ENCODE measurements at places on chromosomes 4 and X. TPM values are rescaled to one million over a fixed set of nuclear protein-coding genes. Genes with fewer than 3 reads are reported as not detected.
A peak's percentile ranks its signal among the peaks of the same experiment; 100 is the strongest.

DNA sequence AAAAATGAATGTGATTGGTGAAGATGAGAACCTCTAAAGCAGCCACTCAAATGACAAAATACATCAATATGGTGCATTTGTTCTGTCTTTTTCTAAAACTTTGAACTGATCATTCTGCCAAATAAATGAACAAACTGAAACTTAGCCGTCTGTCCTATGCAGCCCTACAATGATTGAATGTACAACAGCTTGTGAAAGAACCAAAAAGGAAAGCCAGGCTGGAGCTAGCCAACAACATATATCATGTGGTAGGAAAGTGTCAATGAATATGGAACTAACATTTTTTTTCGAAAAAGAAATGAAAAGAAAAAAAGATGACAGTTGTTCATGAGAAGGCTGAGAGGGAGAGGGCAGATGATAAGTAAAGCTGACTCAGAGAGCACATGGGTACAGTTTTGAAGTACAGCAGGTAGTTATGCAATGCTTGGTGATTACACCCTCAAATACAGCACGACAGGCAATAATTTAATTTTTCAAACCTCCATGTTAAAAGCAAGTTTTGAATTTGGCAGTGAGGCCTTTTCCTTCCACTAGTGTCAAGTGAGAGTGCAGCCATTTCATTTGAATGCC lies 21.2 kb upstream of the SLC7A11 start:
- peaks cover 33% of the 10 kb centered on the region for H3K4me1 ChIP-seq
- DNase-seq = no peak
- H3K27me3 ChIP-seq = no peaks in the 10 kb centered on the region

Gene TMPRSS11A
- total RNA-seq = 1.8 TPM

DNA sequence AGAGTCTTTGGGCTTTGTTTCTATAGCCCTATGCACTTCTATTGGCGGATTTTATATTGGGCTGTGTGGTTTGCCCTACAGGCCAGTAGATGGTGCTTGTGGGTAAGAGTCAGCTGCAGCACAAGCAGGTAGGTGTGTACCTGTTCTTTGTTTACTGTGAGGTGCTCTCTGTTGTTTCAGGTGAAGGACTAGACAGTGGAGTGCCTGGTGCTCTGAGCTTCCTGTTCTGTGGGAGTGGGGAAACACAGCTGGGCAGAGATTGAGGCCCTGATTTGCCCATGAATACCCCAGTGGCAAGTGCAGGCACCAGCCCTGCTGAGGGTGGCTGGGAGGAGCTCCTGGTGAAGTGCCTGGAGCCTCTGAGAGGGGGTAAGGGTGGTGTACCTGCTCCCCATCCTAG lies 26.3 kb upstream of the UCP1 start:
- H3K27ac ChIP-seq = no peak overlapping the region
- peaks cover 22% of the 10 kb centered on the region for H3K27me3 ChIP-seq
- peaks cover 6% of the 10 kb centered on the region for H3K4me1 ChIP-seq

DNA sequence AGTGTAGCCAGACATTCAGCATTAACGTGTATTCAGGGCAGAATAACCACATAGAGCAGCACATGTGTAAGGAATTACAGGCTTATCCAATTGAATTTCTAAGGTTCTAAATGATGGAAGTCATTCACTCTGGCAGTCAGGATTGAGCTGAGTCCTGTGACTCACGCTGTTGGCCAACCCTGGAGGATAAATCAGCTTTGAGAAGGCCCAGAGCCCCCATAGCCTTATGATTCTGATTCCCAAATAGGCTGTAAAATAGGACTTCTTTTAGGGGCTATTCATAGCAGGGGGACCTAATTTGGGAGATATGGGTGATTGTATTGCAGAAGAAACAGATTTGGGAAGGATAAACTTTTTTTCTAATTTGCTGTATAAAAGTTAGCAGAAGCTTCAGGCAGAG lies 8.1 kb upstream of the HPF1 start:
- H3K4me3 ChIP-seq = no peak overlapping the region
- peak overlapping the region; percentile 12 for H3K27ac ChIP-seq
- H3K27me3 ChIP-seq = no peaks in the 10 kb centered on the region
- H3K36me3 ChIP-seq = no peaks in the 10 kb centered on the region

DNA sequence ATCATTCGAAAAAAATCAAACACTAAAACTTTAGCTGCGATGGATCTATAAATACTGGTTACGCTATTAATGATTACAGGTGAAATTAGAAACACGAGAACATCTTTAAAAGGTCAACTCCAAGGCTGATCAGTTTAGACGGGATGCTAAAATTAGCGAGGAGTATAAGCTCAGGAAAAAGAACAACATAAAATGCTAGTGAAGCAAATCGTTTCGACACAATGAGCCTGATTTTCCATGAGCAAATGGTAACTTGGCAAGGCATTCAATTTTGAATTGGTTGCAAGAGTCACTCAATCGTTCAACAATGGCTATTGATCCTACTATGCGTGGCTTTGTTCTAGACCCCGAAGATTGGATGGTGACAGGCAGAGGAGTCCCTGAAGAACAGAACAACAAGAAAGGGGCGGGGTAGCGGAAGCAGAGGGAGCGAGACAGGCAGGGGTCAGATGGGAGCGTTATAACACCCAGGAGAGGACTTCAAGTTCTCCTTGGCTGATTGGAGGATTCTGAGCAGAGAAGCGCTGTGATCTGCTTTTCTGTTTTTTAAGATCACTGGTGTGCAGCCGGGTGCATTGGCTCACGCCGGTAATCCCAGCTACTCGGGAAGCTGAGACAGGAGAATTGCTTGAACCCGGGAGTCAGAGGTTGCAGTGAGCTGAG lies 146.5 kb downstream of the RBM47 start:
- H3K4me3 ChIP-seq = no peak overlapping the region
- no peak for DNase-seq
- H3K27ac ChIP-seq = peak overlapping the region; percentile 49
- peaks cover 9% of the 10 kb centered on the region for H3K4me1 ChIP-seq

Gene RNF175
- total RNA-seq = 2.5 TPM

GRCh38 chrX:9646471-9647224 lies 119.0 kb downstream of the GPR143 start:
- H3K36me3 ChIP-seq = peaks cover 2% of the 10 kb centered on the region
- H3K27me3 ChIP-seq = no peaks in the 10 kb centered on the region
- H3K27ac ChIP-seq = no peak overlapping the region
- no peak for DNase-seq
- peaks cover 14% of the 10 kb centered on the region for H3K4me1 ChIP-seq
- no peak overlapping the region for H3K4me3 ChIP-seq

- no peak overlapping the region for H3K27ac ChIP-seq
- H3K27me3 ChIP-seq = no peaks in the 10 kb centered on the region
- H3K4me1 ChIP-seq = no peaks in the 10 kb centered on the region
Observed at GRCh38 chr4:75953509-75953908, 12.7 kb upstream of the NAAA start.

DNA sequence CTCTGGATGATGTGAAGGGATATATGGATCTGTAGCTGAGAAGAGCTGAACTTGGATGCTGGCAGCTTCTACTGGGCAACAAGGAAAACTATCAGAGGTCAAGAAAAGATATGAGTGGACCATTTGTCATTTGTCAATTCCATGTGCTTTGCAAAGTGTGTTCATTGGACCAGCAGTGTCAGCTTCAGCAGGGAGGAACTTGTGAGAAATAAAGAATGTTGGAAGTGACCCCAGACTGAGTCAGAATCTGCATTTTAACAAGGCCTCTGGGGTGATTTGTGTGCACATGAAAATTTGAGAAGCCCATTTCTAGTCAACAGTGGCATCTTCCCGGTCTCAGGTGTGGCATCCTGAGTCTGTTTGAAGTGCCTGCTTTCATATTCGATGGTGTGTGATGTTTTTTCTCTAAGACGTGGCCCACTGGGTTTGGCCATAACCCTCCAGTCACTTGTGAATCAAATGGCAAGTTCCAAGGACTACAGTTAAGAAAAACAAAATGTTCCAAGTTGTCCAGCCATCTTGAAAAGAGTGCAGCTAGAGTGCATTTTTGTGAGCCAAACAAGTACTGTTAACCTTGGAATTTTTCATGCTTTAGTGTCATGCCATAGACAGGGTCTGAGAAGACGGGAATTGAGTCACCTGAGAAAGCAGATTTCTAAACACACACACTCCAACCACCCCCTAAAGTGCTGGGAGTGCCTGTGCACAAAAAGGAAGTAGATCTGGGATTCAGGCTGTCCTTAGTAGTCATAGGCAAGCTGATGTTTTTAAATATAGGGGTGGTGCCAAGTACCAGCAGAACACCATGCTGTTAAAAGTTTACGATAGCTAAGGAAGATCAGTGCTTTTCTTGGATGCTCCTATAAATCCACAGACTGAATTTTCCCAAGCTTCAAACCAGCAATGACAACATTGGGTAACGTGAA lies 26.4 kb downstream of the GPM6B start:
- no peak overlapping the region for H3K4me3 ChIP-seq
- no peak overlapping the region for H3K27ac ChIP-seq
- peaks cover 3% of the 10 kb centered on the region for H3K4me1 ChIP-seq

Gene RS1
- not detected for total RNA-seq

GRCh38 chrX:4572691-4573090 lies 859.2 kb upstream of the PRKX start:
- no peaks in the 10 kb centered on the region for H3K27me3 ChIP-seq
- no peak for DNase-seq
- H3K27ac ChIP-seq = no peak overlapping the region
- no peaks in the 10 kb centered on the region for H3K36me3 ChIP-seq
- H3K4me3 ChIP-seq = no peak overlapping the region
- H3K4me1 ChIP-seq = no peaks in the 10 kb centered on the region

DNA sequence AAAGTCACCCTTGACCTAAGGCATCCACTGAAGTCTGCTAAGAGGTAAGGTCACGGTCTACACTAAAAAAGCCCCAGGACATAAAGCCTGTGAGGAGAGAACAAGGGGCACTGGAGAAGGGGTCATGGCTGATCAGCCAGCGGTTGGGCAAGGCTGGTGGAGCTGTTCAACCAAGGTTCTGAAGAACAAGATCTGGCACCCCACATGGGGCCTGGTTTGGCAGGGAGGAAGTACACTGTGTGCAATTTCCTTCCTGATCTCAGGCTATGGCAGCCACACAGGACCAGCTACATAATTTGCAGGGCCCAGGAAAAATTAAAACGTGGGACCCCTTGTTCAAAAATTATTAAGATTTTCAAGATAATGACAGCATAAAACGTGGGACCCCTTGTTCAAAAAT lies 14.1 kb upstream of the BRS3 start:
- H3K27ac ChIP-seq = no peak overlapping the region
- no peaks in the 10 kb centered on the region for H3K36me3 ChIP-seq
- DNase-seq = no peak
- H3K27me3 ChIP-seq = peaks cover 3% of the 10 kb centered on the region
- no peaks in the 10 kb centered on the region for H3K4me1 ChIP-seq

Gene FGF13
- 1.1 TPM for total RNA-seq

- H3K4me1 ChIP-seq = no peaks in the 10 kb centered on the region
- no peak overlapping the region for H3K4me3 ChIP-seq
- no peaks in the 10 kb centered on the region for H3K36me3 ChIP-seq
- H3K27me3 ChIP-seq = peaks cover 17% of the 10 kb centered on the region
- H3K27ac ChIP-seq = no peak overlapping the region
Observed at GRCh38 chrX:109871121-109871888, 131.6 kb upstream of the TMEM164 start.

GRCh38 chr4:169573889-169574288 lies 38.5 kb downstream of the NEK1 start:
- H3K4me3 ChIP-seq = no peak overlapping the region
- no peak for DNase-seq
- no peaks in the 10 kb centered on the region for H3K4me1 ChIP-seq

GRCh38 chr4:10673817-10674369 lies 10.7 kb downstream of the CLNK start:
- H3K4me1 ChIP-seq = peaks cover 5% of the 10 kb centered on the region
- H3K4me3 ChIP-seq = no peak overlapping the region
- DNase-seq = no peak
- peaks cover 10% of the 10 kb centered on the region for H3K27me3 ChIP-seq
- H3K27ac ChIP-seq = no peak overlapping the region
- no peaks in the 10 kb centered on the region for H3K36me3 ChIP-seq

Gene MND1
- 7.7 TPM for total RNA-seq

GRCh38 chr4:17780501-17781299 lies 721 bp downstream of the FAM184B start:
- H3K27me3 ChIP-seq = peaks cover 74% of the 10 kb centered on the region
- H3K27ac ChIP-seq = no peak overlapping the region
- no peak for DNase-seq
- no peaks in the 10 kb centered on the region for H3K36me3 ChIP-seq
- peaks cover 9% of the 10 kb centered on the region for H3K4me1 ChIP-seq
- H3K4me3 ChIP-seq = peak overlapping the region; percentile 54

Gene HMX1
- total RNA-seq = 0.27 TPM

DNA sequence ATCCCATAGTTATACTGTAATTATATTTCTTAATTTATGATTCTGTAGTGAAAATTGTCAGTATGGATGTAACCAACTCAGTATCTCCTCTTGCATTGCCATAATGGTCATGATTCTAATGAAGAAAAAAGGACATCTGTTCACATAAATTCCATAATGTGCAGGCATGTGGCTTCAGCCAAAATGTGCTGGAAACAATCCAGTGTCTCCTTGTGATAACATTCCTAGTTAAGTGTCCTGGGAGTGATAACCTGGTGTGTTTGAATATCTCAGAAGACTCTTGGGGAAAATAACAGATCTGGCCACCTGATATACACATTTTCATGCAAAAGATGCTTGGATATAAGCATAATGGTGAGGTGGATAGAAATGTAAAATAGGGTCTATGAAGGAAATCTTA lies 2309.8 kb downstream of the PCDH7 start:
- peaks cover 3% of the 10 kb centered on the region for H3K4me1 ChIP-seq
- no peak overlapping the region for H3K4me3 ChIP-seq
- H3K36me3 ChIP-seq = no peaks in the 10 kb centered on the region
- no peak for DNase-seq

Gene STARD8
- 7.1 TPM for total RNA-seq

- H3K27ac ChIP-seq = no peak overlapping the region
- H3K4me1 ChIP-seq = peaks cover 40% of the 10 kb centered on the region
- H3K36me3 ChIP-seq = peaks cover 11% of the 10 kb centered on the region
- no peak for DNase-seq
Observed at GRCh38 chr4:38387348-38387747, 276.7 kb upstream of the KLF3 start.

Gene SPANXN3
- not detected for total RNA-seq

- no peak for DNase-seq
- no peaks in the 10 kb centered on the region for H3K36me3 ChIP-seq
- H3K4me3 ChIP-seq = no peak overlapping the region
- H3K27me3 ChIP-seq = no peaks in the 10 kb centered on the region
Observed at GRCh38 chr4:103915224-103915869, 195.6 kb upstream of the TACR3 start.

DNA sequence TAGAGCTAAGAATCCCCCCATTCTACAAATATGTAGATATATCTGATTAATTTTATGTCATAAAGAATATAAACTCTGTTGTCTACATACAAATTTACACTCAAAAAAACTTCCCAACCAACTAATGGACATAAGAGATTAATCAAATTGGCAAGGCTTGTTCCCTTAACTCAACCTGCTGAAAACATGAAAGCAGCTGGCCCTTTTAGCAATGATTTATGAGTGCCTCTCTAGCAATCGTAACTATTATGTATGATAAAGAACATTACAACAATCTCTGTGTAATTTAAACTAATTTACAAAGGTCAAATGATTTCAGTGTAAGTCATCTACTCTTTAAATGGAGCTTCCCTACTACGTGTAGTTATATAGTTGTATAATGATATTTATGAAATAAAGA lies 83.1 kb upstream of the FTHL17 start:
- H3K4me3 ChIP-seq = no peak overlapping the region
- no peak for DNase-seq
- H3K27me3 ChIP-seq = no peaks in the 10 kb centered on the region
- peaks cover 15% of the 10 kb centered on the region for H3K4me1 ChIP-seq
- no peak overlapping the region for H3K27ac ChIP-seq

- no peaks in the 10 kb centered on the region for H3K27me3 ChIP-seq
- no peak for DNase-seq
- H3K27ac ChIP-seq = peak overlapping the region; percentile 94
- H3K4me3 ChIP-seq = peak overlapping the region; percentile 52
- H3K4me1 ChIP-seq = peaks cover 16% of the 10 kb centered on the region
Observed at GRCh38 chrX:68912113-68912512, 83.3 kb downstream of the EFNB1 start.
